ENCODE measurements at places on chromosomes 1 and 21. TPM values are rescaled to one million over a fixed set of nuclear protein-coding genes. Genes with fewer than 3 reads are reported as not detected.

Gene RASSF5
- total RNA-seq, result 0.97 TPM

Gene SYTL1
- 0.63 TPM for total RNA-seq

Gene HLCS
- total RNA-seq, result 6.6 TPM

Gene CYP4Z1
- not detected for total RNA-seq

Gene PRSS38
- total RNA-seq, result not detected

Gene ATF6
- 14.3 TPM for total RNA-seq

Gene CELA2A
- total RNA-seq, result not detected

Gene AVPR1B
- not detected for total RNA-seq

Gene AUNIP
- total RNA-seq, result 8.3 TPM

Gene AHCYL1
- 43.4 TPM for total RNA-seq

Gene PLA2G2C
- total RNA-seq, result not detected

Gene RNU1-1
- total RNA-seq, result not detected

Gene CBR3
- total RNA-seq, result 11.1 TPM

Gene EIF2D
- total RNA-seq, result 32.5 TPM

Gene TTLL7
- 1.9 TPM for total RNA-seq

Gene SPRR2A
- total RNA-seq, result not detected

Gene RYR2
- total RNA-seq, result 0.03 TPM

Gene SLC6A9
- total RNA-seq, result 13.2 TPM

Gene AHDC1
- total RNA-seq, result 19.1 TPM

Gene TNFSF4
- total RNA-seq, result 0.07 TPM

Gene NUP133
- 22.3 TPM for total RNA-seq

Gene SHCBP1L
- not detected for total RNA-seq

Gene AADACL3
- total RNA-seq, result not detected

Gene LAMTOR5
- 180 TPM for total RNA-seq

Gene CR1
- total RNA-seq, result not detected
